NCI-H1436 (cell line): ENCODE measurements at places on chromosomes 1 and 21.

DNA sequence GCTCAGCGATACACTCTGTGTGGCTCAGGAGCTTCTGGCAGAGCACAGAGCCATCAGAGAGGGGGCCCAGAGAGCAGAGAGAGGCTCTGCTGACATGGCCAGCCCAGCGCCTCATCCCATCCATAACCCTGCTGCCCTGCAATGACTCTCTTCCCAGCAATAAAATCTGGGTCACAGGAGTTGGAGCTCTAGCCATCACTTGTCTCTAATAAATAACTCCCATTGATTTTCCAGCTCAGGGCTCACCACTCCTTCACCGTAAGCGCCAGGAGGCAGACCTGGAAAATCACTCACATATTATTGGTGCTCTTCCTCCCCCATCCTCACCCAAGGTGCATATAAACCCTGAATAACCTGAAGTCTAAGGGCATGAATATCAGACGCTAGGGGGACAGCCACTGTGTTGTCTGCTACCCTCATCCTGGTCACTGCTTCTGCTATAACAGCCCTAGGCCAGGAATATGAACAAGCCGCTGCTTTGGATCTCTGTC, at the start of gene APCS:
Gene APCS, plus strand, starts transcription at position 366 of the 491 bp plus-strand sequence. Its CDS starts 96 bp downstream, at position 462.
- no peak for DNase-seq

- no peak for DNase-seq
These were observed 13.9 kb downstream of the ADAM30 start for GRCh38 chr1:119882132-119883049.

DNA sequence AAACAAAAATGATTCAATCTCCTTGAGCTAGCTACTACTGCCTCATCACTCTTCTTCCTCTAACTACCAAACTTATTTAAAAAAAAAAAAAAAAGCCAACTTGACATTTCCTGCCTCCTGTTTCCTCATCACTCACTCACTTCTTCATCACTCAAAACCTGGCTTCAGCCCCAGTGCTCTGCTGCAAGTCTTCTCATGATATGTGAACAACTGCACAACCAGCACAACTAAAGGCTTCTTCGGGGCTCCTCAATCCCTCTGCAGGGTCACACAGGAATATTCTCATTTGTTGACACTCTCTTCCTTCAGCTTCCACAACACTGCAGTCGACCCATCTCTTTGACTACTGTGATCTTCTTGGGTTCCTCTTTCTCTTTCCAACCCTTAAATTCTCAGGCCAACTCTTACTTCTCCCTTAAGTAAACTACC, 7.6 kb downstream of the MTF1 start:
- DNase-seq = no peak

DNA sequence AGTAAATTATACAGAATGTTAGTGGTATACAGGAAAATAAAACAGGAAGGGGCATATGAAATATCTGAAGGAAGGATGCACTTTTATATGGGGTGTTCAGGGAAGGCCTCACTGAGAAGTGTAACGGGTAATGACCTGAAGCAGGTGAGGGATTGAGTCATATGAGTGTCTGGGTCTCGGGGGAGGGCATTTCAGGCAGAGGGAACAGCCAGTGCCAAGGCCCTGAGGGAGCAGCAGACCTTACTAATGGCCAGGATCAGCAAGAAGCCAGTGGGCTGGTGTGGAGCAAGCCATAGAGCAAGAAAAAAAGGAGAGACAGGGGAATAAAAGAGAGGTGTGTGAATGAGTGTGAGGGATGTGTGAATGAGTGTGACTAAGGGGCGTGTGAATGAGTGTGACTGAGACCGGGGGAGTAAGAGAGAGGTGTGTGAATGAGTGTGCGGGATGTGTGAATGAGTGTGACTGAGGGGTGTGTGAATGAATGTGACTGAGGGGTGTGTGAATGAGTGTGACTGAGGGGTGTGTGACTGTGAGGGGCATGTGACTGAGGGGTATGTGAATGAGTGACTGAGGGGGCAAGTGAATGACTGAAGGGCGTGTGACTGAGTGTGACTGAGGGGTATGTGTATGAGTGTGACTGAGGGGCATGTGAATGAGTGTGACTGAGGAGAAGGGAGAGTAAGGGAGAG, 107.2 kb downstream of the GLIS1 start:
- peak; percentile 51 for DNase-seq
